Memory B cell (primary cell): ENCODE measurements at places on chromosomes 4 and X.

- H3K4me1 ChIP-seq = no peaks in the 10 kb centered on the region
- H3K36me3 ChIP-seq = no peaks in the 10 kb centered on the region
- peaks cover 3% of the 10 kb centered on the region for H3K27me3 ChIP-seq
Observed at GRCh38 chr4:171612907-171613306, 200.3 kb upstream of the GALNTL6 start.

DNA sequence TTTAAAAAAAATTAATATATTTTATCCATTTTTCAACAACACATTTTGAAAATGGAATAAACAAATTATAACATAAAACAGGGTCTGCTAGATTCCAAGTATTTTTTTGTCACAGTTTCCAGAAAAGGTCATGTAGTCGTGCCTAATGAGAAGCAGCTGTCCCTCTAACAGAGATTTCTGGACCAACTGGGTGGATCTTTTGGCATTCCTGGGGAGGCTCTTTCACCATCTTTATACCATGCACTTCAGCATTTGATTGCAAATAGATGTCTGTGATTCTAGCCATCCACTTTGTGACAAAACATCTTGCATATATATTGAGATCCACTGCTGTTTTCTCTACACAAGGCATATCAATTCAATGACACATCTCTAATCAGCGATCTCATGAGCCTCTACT is 210.7 kb upstream of the LDB2 start:
- H3K27ac ChIP-seq = no peak overlapping the region
- no peak overlapping the region for H3K4me3 ChIP-seq
- DNase-seq = no peak
- peaks cover 2% of the 10 kb centered on the region for H3K27me3 ChIP-seq

DNA sequence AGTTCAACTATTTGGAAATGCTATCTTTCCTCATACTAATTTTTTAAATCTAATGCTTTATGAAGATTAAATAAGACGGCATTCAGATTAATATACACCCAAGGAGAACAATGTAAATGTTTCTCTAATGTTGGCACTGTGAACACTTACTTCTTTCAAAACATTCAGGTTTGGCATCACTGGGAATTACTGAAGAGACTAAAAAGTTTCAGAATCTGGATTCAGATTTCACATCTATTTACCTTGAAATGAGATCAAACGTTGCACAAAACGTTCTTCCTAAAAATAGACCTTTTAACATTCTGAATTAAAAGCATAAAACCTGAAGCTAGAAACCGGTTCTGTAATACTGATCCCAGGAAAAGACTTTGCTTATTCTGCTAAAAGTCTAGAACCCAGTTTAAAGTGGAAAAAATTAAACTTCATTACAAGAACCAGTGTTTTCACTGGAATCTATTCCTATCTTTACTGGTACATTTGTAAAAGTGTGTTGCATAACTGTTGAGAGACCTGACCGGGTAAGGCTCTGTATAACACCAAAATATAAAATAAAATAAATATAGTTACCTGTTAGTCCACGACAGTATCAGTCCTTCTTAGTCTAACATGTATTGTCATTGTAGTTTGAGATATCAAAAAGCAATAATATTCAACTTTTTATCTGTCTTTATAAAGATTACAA is 117.4 kb upstream of the MAP9 start:
- peaks cover 3% of the 10 kb centered on the region for H3K27me3 ChIP-seq
- no peaks in the 10 kb centered on the region for H3K36me3 ChIP-seq
- no peak overlapping the region for H3K27ac ChIP-seq
- no peak for DNase-seq
- no peak overlapping the region for H3K4me3 ChIP-seq

- no peak within 1 kb of the TSS for H3K4me3 ChIP-seq
- H3K36me3 ChIP-seq = no peaks in the 10 kb centered on the region
- H3K4me1 ChIP-seq = no peaks in the 10 kb centered on the region
- DNase-seq = no peak
- H3K27me3 ChIP-seq = peaks cover 10% of the 10 kb centered on the region
- no peak within 1 kb of the TSS for H3K27ac ChIP-seq
Observed at GRCh38 chr4:24794916-24795665, at the start of gene SOD3. Gene SOD3 (plus strand): TSS chr4:24795573. CDS start chr4:24799522, 3,949 bp downstream.

- H3K27me3 ChIP-seq = no peaks in the 10 kb centered on the region
- no peak overlapping the region for H3K4me3 ChIP-seq
- peaks cover 34% of the 10 kb centered on the region for H3K36me3 ChIP-seq
- no peak for DNase-seq
- H3K27ac ChIP-seq = no peak overlapping the region
Observed at GRCh38 chr4:53103481-53103880, 241.4 kb downstream of the RASL11B start.

DNA sequence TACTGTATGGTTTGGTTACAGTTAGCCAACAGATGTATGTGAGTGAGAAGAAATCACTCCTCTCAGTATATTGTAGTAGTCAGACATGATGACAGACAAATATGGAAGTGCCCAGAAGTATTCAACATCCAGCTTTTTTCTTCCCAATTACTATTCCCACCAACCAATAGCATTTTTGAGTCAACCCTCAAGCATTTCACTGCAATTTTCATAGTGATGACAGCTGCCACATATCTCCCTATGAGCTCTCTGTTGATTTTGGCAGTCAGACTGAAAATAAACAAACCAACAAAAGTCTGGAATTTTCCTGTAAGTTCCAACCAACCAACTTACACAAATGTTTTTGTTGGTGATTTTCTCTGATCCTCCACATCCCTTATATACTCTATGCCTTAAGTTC is 8.2 kb upstream of the TRAM1L1 start:
- DNase-seq = no peak
- H3K4me1 ChIP-seq = no peaks in the 10 kb centered on the region
- H3K27ac ChIP-seq = no peak overlapping the region
- no peaks in the 10 kb centered on the region for H3K36me3 ChIP-seq

- H3K27ac ChIP-seq = no peak overlapping the region
- peaks cover 36% of the 10 kb centered on the region for H3K36me3 ChIP-seq
- H3K27me3 ChIP-seq = no peaks in the 10 kb centered on the region
- DNase-seq = no peak
- peaks cover 14% of the 10 kb centered on the region for H3K4me1 ChIP-seq
Observed at GRCh38 chr4:102578819-102579218, 77.7 kb downstream of the NFKB1 start.

DNA sequence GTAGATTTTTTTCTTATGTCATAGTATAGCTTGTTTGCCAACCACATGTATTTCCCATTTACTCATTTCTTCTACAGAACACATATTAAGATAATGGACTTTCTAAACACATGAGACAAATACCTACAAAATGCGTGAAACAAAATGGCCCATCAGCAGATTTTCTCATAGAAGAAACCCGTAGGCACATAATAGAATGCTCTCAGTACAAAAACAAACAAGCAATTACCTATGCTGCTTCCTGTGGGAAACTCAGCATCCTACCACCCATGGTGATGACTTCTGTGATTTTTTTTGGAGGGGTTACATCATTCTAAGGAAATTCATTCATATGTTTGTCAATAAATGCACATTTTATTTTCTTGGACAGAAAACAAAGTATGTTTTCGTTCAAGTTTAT is 343.6 kb downstream of the SPRY1 start:
- H3K27me3 ChIP-seq = peaks cover 6% of the 10 kb centered on the region
- no peak overlapping the region for H3K27ac ChIP-seq
- no peaks in the 10 kb centered on the region for H3K4me1 ChIP-seq

- peaks cover 49% of the 10 kb centered on the region for H3K4me1 ChIP-seq
- H3K36me3 ChIP-seq = peaks cover 13% of the 10 kb centered on the region
- H3K27me3 ChIP-seq = no peaks in the 10 kb centered on the region
- H3K27ac ChIP-seq = peak overlapping the region; percentile 71
- peak overlapping the region; percentile 32 for H3K4me3 ChIP-seq
Observed at GRCh38 chr4:102560115-102560514, 59.0 kb downstream of the NFKB1 start.

- no peaks in the 10 kb centered on the region for H3K36me3 ChIP-seq
- no peak overlapping the region for H3K27ac ChIP-seq
- H3K27me3 ChIP-seq = no peaks in the 10 kb centered on the region
- no peaks in the 10 kb centered on the region for H3K4me1 ChIP-seq
Observed at GRCh38 chrX:29903360-29903759, 312.0 kb upstream of the MAGEB2 start.

DNA sequence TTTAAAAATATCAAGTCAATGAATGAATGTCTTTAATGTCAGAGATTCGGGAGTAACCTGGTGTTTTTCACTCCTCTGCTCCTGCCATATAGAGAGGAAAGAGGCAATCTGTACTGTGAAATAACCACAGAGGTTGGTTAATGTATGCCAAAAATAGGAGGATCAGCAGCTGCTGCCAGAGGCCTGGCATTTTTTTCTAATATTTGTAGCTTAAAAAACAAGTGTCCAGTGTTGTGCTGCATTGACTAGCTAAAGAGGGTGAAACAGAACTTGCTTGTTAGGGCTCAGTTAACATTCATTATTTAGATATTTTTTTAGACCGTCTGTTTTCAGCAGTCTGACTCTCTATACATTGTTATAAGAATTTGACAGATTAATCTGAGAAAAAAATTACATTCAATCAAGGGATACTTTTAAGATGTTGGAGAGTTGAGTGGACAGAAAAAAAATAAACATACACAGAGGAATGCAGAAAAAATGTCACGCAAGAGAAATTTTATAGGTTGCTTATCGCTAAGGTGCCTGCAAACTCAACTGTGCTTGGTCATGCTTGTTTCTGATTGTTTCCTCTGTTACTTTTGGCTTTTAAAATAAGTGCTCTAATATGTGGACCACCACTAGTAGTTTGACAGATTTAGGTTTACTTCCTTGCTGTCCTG is 392.3 kb upstream of the GALNT7 start:
- H3K4me3 ChIP-seq = no peak overlapping the region
- no peaks in the 10 kb centered on the region for H3K27me3 ChIP-seq
- H3K27ac ChIP-seq = no peak overlapping the region
- H3K36me3 ChIP-seq = no peaks in the 10 kb centered on the region

DNA sequence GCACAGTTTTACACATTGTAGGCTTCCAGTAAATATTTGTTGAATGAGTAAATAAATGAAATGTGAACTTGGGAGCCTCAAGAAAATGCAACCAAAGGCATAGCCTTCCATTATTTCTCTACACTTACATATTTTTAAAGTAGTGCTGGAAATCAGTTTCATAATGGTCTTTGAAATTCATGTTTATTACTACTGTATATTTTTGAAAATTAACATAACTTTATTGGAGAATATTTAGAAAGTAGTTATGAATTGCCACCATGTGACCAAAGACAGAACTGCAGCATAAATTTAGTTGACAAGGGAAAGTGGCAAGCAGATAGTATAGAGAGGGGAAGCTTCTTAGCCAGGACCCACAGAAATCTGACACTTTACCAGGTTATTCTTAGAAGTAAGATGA is 6.4 kb downstream of the TCEAL8 start:
- H3K27ac ChIP-seq = no peak overlapping the region
- H3K4me3 ChIP-seq = no peak overlapping the region
- no peaks in the 10 kb centered on the region for H3K4me1 ChIP-seq
- H3K27me3 ChIP-seq = peaks cover 2% of the 10 kb centered on the region
- no peak for DNase-seq

- H3K27ac ChIP-seq = peak overlapping the region; percentile 99
- H3K27me3 ChIP-seq = no peaks in the 10 kb centered on the region
- peaks cover 5% of the 10 kb centered on the region for H3K4me1 ChIP-seq
Observed at GRCh38 chrX:15855568-15856221, 1.1 kb upstream of the AP1S2 start.

GRCh38 chr4:41024556-41025491 is 189.5 kb downstream of the APBB2 start:
- H3K27me3 ChIP-seq = peaks cover 2% of the 10 kb centered on the region
- H3K4me1 ChIP-seq = no peaks in the 10 kb centered on the region
- H3K4me3 ChIP-seq = no peak overlapping the region
- H3K36me3 ChIP-seq = peaks cover 2% of the 10 kb centered on the region
- H3K27ac ChIP-seq = no peak overlapping the region
- no peak for DNase-seq

GRCh38 chr4:3484057-3484973 is 21.2 kb downstream of the DOK7 start:
- H3K27me3 ChIP-seq = no peaks in the 10 kb centered on the region
- DNase-seq = peak; percentile 83
- H3K27ac ChIP-seq = peak overlapping the region; percentile 93
- H3K36me3 ChIP-seq = peaks cover 2% of the 10 kb centered on the region

- H3K4me1 ChIP-seq = peaks cover 11% of the 10 kb centered on the region
- H3K36me3 ChIP-seq = peaks cover 8% of the 10 kb centered on the region
- peak overlapping the region; percentile 90 for H3K27ac ChIP-seq
- H3K4me3 ChIP-seq = peak overlapping the region; percentile 89
Observed at GRCh38 chrX:51395810-51396728, 63.4 kb downstream of the NUDT10 start.

- DNase-seq = peak; percentile 70
- H3K36me3 ChIP-seq = no peaks in the 10 kb centered on the region
- peak overlapping the region; percentile 88 for H3K4me3 ChIP-seq
- H3K4me1 ChIP-seq = peaks cover 8% of the 10 kb centered on the region
- peaks cover 4% of the 10 kb centered on the region for H3K27me3 ChIP-seq
- H3K27ac ChIP-seq = no peak overlapping the region
Observed at GRCh38 chrX:153609917-153610835, 11.2 kb upstream of the CCNQ start.

GRCh38 chr4:174972911-174973310 is 54.8 kb downstream of the ADAM29 start:
- H3K4me1 ChIP-seq = peaks cover 5% of the 10 kb centered on the region
- DNase-seq = no peak
- H3K27ac ChIP-seq = no peak overlapping the region
- H3K36me3 ChIP-seq = no peaks in the 10 kb centered on the region

GRCh38 chr4:499567-499966 is 557 bp downstream of the PIGG start:
- H3K27ac ChIP-seq = peak overlapping the region; percentile 98
- peaks cover 18% of the 10 kb centered on the region for H3K4me1 ChIP-seq
- DNase-seq = no peak
- H3K36me3 ChIP-seq = peaks cover 34% of the 10 kb centered on the region

DNA sequence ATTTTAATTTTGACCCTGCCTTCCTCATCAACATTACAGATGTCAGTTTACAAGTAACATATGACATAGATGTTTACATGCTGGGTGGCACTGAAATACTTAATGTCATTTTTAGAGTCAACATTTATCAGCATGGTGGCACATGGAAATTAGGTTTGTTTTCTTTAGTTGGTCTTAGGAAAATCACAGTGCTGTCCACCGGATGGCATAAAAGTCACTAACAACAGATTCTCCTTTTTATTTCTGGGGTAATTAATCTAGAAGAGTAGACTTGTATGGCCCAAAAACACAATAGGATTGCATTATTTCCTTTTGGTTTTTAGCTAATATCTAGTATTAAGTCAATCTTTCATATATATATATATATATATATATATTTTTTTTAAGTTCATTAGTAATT is 88.6 kb upstream of the HHIP start:
- DNase-seq = no peak
- H3K4me1 ChIP-seq = no peaks in the 10 kb centered on the region
- no peaks in the 10 kb centered on the region for H3K27me3 ChIP-seq
- H3K36me3 ChIP-seq = no peaks in the 10 kb centered on the region
- no peak overlapping the region for H3K27ac ChIP-seq

DNA sequence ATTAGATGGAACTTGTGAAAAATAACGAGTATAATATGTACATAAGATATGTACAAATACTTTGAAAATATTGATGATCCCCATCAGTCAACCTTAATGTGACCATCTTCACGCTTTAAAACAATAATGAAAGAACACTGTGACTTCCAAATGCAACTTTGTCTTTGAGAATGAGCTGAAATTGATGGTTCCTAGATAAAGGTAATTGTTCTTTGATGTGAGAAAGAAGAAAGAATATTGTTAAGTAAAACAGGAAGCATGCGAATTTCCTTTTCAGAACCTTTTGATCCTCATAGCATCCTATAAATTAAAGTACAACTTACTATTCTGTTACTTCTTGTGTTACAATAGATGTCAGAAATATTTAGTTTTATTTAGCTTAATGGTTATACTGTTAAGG is 22.2 kb downstream of the IL2 start:
- no peaks in the 10 kb centered on the region for H3K4me1 ChIP-seq
- H3K27me3 ChIP-seq = no peaks in the 10 kb centered on the region
- DNase-seq = no peak
- H3K27ac ChIP-seq = no peak overlapping the region
- no peaks in the 10 kb centered on the region for H3K36me3 ChIP-seq
